Activated CD4-positive, alpha-beta T cell treated with anti-CD3 and anti-CD28 coated beads, Interleukin-2, amount 50 U/mL, for 4 hours (primary cell): ENCODE measurements at places on chromosomes 5 and 9.

DNA sequence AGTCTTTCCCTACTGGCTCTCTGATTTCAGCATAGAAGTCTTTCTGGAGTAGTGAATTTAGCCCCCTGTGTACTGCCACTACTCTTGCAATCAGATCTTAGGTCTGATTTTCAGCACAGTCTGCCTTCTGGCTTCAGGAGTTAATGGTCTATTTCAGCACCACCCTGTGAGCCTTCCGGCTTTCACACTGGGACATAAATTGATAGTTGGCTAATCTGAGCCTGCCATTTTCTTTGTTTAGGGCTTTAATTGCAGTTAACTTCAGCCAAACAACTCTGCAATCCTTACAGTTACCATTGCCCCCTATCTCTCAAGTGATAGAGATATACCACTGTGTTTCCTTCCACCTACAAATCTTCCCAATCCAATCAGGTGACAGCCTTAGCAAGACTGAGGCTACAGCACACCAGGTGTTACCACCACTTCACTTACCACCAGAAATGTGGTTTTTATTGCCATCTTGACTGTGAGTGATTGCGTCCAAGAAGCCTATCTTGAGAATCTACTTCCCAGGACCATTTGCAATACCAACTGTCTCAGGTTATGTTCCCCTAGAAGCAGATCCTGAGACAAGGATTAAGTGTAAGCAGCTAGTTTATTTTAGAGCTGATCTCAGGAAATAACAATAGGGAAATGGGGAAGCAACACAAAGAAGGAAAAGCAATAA, 51.9 kb upstream of the NEK6 start:
- DNase-seq = no peak

GRCh38 chr5:108101130-108101529, 280.8 kb downstream of the FBXL17 start:
- DNase-seq = no peak

- DNase-seq = no peak
These were observed 315 bp upstream of the GPR150 start for GRCh38 chr5:95619514-95620029.

DNA sequence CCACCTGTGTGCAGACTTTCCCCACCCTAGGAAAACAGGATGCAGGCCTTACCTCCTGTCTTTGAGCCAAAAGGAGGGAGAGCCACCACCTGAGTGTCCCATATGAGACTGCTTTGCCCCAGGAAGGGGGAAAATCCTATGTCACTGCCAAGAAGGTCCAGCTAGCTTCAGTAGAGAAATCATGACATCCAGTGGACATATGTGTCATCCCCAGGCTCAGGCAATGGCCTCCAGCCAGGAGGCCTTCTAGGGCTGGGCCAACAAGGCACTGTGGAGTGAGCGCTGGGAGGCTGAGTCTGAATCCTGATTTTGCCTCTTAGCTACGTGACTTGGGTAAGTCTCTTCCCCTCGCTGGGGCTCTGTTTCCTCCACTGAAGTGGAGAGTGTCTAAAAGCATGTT, 60.2 kb downstream of the SMIM23 start:
- DNase-seq = no peak

GRCh38 chr9:112786829-112787520, 36.4 kb downstream of the SNX30 start:
- DNase-seq = no peak
